ENCODE measurements at places on chromosomes 16 and 17.

DNA sequence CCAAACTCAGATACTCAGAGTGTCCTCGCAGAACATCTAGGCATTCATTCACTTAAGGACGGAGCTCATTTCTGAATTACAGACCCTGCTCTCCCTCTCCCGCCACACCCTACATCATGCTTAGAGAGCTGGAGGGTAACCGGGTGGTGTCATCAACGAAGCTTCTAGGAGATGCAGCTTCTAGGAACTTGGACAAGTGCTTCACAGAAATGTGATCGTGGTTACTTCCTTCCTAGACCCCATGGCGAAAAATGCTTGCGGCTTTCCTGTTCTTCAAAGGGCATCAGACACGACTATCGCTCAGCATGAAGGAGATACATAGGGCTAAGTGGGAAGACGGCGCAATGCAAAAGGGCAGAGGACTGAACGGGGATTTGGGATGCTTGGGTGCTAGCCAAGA is 126.8 kb downstream of the ZFHX3 start:
- no peak for DNase-seq

GRCh38 chr16:20880867-20881502 is 19.2 kb downstream of the DCUN1D3 start:
- no peak for DNase-seq

DNA sequence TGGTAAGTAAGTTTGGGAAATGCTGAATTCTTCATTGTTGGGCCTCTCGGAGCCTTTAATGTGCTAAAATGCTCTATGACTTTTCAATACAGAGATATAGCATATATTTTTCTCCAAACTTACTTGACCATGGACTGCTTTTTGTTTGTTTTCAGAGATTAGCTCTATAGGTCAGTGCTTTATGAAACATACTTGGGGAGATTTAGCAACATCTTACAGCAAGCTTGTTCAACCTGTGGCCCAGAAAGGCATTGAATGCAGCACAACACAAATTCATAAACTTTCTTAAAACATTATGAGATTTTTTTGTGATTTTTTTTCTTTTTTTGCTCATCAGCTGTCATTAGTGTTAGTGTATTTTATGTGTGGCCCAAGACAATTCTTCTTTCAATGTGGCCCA is 1.0 kb upstream of the KRTAP3-1 start:
- DNase-seq, result no peak

DNA sequence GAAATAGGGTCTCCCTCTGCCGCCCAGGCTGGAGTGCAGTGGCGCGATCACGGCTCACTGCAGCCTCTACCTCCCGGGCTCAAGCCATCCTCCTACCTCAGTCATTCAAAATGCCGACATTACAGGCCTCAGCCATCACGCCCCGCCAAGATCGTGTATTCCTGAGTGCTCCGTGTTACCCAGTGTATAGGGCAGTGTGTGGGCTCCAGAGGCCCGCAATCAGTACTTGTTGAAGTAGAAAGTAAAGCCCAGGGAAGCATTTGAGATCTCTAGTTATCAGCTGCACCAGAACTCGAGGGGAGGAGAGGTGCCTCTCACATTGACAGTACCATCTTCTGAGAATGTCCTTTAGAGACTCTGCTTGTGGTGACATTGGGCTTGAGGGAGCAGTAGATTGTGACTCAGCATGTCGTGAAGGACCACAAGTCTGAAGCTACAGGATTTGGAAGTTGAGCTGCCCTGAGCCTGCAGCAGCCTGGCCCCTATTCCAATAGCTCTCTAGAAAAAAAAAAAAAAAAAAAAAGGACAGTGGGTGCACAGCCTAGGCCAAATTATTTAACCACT is 1.1 kb upstream of the PRPSAP1 start:
- DNase-seq, result no peak

DNA sequence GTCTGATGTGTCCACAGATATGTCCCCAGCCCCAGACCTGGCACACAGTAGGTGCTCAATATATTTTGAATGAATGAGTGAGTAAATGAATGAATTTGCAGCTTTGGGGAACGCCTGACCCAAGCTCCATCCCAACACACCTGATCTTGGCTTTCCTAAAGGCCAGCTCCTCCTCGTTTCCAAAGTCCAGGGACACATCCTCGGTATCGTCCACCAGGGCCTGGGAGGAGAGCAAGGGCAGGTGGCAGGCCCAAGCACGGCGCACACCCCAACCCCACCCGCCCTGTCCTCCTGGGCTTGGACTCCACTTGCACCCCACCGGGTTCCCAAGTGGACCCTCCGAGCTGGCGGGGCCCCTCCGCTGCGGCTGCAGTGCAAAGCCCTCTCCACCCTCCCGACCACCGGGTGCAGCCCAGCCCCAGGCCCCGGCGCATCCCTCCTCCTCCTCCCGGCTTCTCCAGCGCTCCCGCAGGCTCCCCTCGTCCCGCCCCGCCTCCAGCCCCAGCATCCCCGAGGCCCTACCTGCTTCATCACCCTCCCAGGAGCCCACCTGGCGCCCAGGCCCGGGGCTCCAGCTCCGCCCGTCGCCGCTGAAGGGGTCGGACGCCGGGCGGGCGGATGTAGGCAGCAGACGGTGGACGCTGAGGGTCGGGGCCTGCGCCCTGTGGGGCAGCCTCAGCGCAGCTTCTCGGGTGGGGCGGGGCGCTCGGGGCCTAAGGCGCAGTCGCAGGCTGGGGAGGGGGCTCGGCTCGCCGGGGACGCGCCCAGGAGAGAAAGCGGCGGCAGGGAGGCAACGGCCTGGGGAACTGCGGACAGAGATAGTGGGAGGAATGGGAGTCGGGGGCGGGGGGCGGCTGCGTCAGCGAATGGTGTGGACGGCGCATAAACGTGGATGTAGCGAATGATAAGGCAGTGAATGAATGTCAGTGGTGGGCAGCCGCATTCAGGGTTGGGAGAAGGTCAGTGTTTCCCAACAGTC is at the start of gene TVP23A:
Gene TVP23A, minus strand, starts transcription at position 832 of the 979 bp plus-strand sequence. Its CDS starts 301 bp downstream, at position 531.
- no peak for DNase-seq

DNA sequence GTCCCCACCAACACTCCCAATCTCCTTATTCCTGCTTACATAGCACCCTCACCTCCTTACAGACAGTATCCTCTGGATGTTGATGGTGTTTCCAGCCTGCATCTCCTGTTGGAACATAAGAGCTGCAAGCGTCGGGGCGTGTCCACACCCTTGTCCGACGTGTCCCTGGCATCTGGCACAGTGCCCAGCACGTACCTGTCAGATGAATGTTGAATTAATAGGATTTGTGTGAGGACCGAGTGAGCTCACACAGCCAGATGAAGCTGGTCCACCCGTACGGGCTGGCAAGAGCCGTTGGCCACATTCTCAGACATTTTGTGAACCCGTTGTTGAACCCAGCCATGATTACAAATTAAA is 12.2 kb upstream of the CBX4 start:
- peak; percentile 77 for DNase-seq

- DNase-seq, result no peak
Observed at GRCh38 chr17:3547628-3548027, 10.0 kb downstream of the TRPV3 start.

All from NCI-H187 (cell line).